Type B pancreatic cell (in vitro differentiated cells): ENCODE measurements at places on chromosomes 6 and 20.

- no peak overlapping the region for H3K27ac ChIP-seq
- H3K4me1 ChIP-seq, result peaks cover 9% of the 10 kb centered on the region
- H3K36me3 ChIP-seq, result no peaks in the 10 kb centered on the region
- no peak overlapping the region for H3K4me3 ChIP-seq
- no peak for DNase-seq
These were observed 3.6 kb upstream of the NUP153 start for GRCh38 chr6:17710331-17710730.

GRCh38 chr20:35821807-35822242 is 50.0 kb downstream of the PHF20 start:
- no peak for DNase-seq
- H3K36me3 ChIP-seq, result peaks cover 32% of the 10 kb centered on the region
- H3K4me3 ChIP-seq, result no peak overlapping the region

DNA sequence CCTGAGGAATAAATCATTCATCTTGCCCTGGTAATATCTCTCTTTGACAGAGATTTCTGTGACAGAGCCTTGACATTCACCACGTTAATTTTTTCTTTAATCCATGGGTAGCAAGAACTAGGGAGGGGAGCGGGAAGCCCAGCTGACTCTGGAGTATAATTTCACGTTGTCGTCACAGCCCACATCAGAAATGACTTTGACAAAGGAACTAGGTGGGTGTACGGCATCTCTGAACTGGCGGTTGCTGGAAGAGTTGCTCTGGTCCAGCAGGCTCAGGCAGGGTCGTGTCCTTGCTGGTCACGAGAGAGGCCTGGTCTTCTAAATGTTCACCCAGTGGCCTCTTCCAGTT is 397.1 kb upstream of the CNR1 start:
- H3K4me1 ChIP-seq, result no peaks in the 10 kb centered on the region
- no peaks in the 10 kb centered on the region for H3K36me3 ChIP-seq
- no peak for DNase-seq
- H3K27ac ChIP-seq, result no peak overlapping the region

DNA sequence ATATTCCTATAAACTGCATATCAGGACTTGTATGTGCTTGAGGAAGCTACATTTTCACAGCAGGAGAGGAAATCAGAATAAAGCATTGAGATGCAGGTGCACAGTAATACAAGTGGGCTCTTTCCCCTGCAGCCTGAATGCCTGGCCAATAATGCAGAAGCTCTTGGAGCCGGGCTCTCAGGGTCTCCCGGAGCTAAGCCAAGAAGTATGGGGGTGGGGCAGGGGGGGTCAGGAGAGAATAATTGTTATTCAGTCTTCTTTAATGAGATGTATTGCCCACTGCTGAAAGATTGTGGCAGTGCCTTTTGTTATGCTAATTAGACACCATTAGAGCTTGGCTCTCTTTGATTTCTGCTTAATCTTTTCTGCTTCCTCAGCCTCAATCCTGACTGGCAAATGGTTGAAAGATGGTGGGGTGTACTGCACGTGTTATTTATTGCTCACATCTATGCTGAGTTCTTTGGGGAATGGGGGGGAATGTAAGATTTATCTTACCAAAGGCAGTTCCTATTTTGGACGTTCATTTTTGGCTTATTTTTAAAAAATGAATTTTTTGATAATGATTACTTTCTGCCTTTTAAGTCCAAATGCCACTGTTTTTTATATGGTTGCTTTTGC is 407.6 kb upstream of the SOX4 start:
- no peak for DNase-seq
- H3K27ac ChIP-seq, result no peak overlapping the region
- H3K36me3 ChIP-seq, result peaks cover 4% of the 10 kb centered on the region
- peaks cover 40% of the 10 kb centered on the region for H3K4me1 ChIP-seq
- no peaks in the 10 kb centered on the region for H3K27me3 ChIP-seq

- H3K4me1 ChIP-seq, result peaks cover 4% of the 10 kb centered on the region
- no peak for DNase-seq
- H3K27ac ChIP-seq, result no peak overlapping the region
- no peaks in the 10 kb centered on the region for H3K27me3 ChIP-seq
These were observed 193.4 kb upstream of the CDYL start for GRCh38 chr6:4582506-4583417.

DNA sequence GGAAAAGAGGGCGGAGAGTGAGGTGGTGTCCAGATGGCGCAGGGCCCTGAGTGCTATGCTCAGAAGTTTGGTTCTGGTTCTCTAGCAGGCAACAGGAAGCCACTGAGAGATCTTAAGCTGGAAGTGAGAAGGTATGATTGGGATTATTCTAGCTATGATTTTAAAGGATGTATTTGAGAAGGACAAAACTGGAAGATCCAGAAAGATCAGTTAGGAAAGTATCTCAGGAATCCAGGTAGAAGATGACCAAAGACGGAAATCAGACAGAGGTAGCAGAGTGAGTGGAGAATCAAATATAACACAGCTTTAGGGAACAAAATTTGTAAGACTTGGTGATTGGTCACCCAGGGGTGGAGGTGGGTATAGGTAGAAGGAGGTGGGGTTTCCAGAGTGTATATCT is 5.8 kb downstream of the SYNE1 start:
- no peak overlapping the region for H3K4me3 ChIP-seq
- H3K36me3 ChIP-seq, result no peaks in the 10 kb centered on the region
- peaks cover 39% of the 10 kb centered on the region for H3K27me3 ChIP-seq
- no peak for DNase-seq

- no peak for DNase-seq
- no peaks in the 10 kb centered on the region for H3K36me3 ChIP-seq
- no peak overlapping the region for H3K27ac ChIP-seq
- H3K27me3 ChIP-seq, result peaks cover 7% of the 10 kb centered on the region
These were observed 18.3 kb downstream of the ETV7 start for GRCh38 chr6:36368921-36369865.
